CD4-positive, alpha-beta T cell treated with Interleukin-21 for 1 hour (primary cell): ENCODE measurements at places on chromosomes 2 and 18.

GRCh38 chr18:63949068-63949737, at the start of gene HMSD:
Gene HMSD, plus strand, starts transcription at chr18:63949301. Its CDS starts 4,155 bp downstream, at chr18:63953456.
- peak; percentile 59 for DNase-seq

DNA sequence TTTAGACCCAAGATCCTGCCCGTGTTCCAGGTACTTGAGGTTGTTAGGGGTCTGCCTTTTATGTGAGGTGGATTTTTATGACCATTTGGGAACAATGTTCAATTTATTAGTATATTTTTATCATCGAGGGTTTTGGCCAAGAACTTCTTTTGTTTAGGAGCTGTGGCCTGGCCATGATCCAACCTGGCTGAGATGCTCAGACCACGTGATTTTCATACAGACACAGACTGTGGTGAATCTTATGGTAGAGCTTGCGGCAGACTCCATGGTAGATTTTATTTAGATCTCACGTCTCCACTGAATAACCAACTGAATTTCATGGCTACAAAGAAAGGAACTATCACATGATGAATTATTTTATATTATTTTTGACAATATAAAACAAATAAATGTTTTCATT, 405.5 kb upstream of the VWC2L start:
- DNase-seq, result no peak

- DNase-seq, result no peak
Observed at GRCh38 chr2:49936965-49937364, 782.6 kb upstream of the FSHR start.

DNA sequence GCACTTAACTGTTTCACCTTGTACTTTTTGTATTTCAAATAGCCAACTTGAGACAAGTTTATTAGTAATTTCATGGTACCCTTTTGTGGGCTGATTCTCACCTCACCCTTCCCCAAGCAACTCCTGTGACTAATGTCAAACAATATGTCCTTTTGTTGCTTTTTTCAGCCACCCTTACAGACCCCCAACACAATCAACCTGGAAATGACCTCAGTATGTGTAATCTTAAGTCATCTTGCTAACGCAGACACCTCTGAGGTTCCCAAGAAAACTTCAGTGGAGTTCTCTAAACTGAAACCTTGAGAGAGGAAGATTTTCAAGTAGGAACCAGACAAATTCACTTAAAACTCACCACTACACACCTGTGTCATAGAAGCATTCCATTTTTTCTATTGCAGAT, 69.5 kb downstream of the KYNU start:
- no peak for DNase-seq

GRCh38 chr18:46167971-46168370, 63.8 kb downstream of the HAUS1 start:
- DNase-seq, result peak; percentile 30

- no peak for DNase-seq
Observed at GRCh38 chr2:112566104-112566503, 18.3 kb upstream of the CHCHD5 start.

DNA sequence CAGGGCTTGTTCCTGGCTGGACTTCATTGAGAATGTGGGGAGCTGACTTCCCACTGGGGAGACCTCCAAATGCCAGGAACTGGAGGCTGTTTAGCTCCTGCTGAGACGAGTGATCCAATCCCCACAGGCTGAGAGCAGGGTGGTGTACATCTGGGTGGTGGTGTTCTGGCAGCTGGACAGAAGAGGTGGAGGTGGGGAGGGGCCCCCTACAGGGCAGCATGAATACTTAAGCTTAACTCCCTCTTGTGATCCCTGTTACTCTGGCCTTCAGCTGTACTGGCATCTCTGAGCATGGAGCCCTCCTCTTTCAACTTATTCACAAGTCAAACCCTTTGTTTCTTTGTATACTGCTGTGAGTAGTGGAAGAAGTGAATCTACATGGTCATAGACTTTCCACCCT, 167.8 kb upstream of the LYPD1 start:
- DNase-seq, result no peak

DNA sequence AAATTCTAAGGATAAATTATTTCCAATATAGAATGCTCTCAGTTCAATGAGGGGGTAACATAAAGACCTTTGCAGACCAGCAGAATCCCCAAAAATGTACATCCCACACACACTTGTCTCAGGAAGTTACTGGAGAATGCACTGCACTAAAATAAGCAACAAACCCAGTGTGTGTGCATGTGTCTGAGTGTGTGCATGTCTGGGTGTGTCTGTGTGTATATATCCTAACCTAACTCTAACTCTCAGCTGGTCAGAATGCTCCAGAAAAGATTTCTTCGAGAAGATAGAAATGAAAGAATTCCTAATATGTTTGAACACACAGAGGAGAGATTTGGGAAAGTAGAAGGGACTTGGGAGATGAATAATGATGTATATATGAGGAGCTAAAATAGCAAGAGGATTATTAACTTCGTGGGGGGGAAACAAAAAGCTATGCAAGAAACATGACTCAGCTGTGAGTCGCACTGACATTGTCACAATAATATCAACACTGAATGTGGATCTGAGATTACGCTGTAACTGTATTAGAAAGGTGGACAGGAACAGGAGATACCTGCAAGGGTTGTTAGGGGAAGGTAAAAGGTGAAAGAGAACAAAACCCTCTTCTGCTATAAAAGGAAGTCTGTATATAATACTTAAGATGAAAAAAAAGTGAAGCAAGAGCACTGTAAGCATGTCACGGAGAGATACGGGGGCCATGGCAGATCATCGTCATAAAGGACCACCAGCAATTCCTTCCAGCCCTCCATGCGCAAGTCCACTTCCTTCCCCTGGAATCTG, 11.1 kb downstream of the COLEC12 start:
- no peak for DNase-seq

DNA sequence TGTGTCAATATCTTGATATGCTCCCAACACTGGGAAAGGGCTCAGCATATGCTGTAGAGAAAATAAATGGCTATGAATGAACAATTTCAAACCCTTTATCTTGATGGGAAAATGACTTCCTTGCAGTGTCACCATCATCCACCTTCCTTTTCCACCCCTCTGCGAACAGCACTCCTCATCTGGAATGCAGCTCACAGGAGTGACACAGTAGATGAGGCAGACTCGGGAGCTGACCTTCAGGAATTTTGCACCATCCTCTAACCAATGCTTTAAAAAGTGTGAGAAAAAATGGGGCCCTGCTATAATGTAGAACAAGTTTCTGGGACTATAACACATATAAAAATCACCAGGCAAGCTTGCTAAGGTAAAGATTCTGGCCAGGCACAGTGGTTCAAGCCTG, 41.3 kb upstream of the YPEL5 start:
- no peak for DNase-seq

- no peak for DNase-seq
Observed at GRCh38 chr2:128686881-128687555, 368.4 kb upstream of the HS6ST1 start.

GRCh38 chr2:159905926-159906714, 108.1 kb upstream of the CD302 start:
- no peak for DNase-seq

DNA sequence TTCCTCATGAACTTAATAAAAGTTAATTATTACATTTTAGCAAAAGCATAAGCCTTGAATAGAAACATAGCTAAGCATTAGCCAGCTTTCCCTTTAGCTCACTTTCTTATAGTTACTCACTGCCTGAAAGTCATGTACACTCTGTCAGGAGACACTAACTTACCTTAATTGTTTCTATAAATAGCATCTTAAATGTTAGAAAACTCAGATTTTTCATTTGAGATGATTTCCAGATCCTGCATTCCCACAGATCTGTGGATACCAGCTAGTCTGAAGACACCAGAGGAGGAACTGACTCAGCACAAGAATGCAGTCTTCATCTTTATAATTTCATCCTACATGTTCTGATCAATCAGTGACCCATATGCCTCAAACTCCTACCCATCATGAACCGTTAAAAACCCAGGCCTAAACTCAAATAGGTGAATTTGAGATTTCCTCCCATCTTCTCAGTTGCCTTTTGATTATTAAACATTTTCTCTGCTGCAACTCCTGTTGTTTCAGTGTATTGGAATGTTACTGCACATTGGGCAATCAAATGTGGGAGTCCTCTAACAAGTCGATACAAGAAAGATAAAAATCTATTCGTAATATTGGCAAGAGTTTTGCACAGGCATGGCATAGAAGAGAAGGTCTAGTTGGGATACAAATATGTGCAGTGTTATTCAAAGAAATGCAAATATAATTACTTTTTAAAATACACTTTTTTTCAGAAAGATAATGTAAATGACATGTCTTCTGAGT, 857.4 kb upstream of the CDH2 start:
- no peak for DNase-seq

- no peak for DNase-seq
Observed at GRCh38 chr2:214050731-214051130, 360.1 kb upstream of the VWC2L start.

DNA sequence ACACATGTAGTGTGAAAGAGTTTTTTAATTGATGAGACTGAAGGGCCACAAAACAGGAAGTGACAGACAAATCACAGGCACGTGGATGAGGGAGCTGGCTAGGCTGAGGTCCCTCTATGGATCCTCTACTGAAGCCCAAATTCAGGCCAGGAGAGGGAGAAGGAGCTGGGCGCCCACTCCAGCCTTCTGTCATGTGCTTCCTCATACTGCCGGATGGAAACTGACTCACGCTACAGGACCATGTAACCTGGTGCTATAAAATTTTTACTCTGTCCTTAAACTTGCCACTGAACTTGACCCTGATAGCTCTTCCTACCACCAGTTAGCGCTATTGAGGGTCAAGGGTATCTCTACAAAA, 31.3 kb downstream of the PSTPIP2 start:
- DNase-seq, result no peak

DNA sequence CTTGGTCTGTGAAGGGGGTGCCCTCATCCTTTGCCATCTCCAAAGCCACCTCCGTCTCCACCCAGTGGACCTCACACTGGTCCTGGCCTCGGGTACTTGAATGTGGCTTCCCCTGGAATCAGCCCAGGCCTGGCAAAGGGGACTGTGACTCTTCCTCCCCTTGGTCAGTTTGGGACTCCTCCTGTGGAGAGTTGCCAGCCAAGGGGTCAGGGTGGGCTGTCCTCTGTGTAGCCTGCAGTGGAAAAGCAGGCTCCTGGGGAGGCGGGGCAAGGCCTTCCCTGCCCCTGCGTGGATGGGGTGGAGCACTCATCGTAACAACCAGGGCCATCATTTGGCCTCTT, 59.8 kb downstream of the INHBB start:
- DNase-seq, result no peak

GRCh38 chr2:162177301-162177700, 25.3 kb upstream of the GCG start:
- no peak for DNase-seq

- DNase-seq, result no peak
Observed at GRCh38 chr18:57909620-57910019, 106.5 kb upstream of the ATP8B1 start.

DNA sequence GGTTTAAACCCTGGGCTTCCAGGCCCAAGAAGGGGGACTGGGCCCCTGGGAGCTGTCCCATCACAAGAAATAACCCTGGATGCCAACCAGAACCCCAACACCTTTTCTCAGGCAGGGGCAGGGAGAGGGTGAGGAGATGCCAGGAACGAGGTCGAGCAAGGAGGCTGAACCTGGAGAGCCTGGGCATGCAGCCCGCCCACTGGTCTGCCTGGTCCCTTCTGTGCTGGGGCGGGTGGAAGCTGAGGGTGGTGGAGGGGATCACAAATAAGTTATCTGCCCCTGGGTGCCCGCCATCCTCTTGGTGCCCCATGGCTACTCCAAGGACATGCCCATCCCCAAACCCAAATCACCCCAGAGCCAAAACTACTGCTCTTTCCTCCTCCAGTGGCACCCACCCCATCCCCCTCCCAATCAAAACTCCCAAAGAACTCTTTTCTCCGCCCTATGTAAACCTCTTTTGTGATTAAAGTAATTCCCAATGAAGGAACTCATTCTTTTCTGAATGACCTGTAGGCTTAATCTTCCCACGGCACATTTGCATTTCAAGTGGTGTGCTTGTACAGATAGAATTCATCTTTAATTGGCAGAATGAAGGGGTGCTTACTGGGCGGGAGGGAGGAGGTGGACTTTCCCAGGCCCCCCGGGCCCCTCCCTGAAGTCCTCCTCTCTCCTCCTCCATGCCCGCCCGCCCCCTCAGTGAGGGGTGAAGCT, 47.9 kb downstream of the EFR3B start:
- no peak for DNase-seq

GRCh38 chr2:218029366-218030360, 26.9 kb upstream of the TNS1 start:
- no peak for DNase-seq

- DNase-seq, result no peak
Observed at GRCh38 chr18:50707855-50708469, 111.9 kb downstream of the MRO start.

DNA sequence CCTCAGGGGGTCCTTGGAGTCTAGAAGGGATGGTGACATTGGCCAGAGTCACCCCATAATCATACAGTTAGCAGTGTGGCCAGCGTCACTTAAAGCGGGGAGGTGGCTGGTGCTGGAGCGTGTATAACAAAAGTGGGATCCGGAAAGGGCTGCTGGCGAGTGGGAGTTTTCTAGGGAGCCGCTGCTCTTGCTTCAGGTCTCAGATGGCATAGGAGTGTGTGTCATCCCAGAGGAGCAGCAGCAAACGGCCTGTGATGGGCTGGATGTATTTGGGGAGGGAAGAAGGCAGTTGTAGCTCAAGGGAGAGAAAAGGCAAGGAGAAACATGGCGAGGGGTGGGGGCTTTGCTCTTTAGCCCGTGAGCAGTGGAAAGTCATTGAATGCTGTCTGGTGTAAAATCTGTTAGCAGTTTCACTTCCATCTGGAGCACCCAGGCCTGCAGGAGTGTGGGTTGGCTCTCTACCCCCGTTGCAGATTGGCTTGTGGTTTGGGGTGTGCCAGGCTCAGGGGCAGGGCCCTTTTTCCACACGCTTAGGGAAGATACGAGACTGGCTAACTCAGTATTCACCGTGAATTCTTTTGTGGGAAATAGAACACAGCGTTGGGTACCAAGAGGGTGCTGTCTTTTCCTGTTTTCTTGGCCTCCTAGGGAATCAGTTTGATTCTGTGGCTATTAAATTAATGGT, 120.5 kb downstream of the AGAP1 start:
- no peak for DNase-seq

DNA sequence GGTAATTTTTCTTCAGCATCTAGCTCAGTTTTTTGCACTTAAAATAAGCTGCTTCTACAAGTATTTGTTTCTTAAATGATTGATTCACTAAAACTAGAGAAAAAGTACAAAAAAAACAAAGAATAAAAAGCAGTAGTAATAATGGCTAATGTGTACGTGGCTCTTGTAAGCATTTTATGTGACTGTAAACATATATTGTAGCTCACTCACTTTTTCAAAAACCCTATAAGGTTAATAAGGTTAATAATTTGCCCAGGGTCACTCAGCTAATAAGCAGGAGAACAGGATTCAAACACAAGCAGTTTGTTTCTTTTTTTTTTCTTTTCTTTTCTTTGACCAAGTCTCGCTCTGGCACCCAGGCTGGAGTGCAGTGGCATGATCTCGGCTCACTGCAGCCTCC, 67.5 kb downstream of the RMDN2 start:
- no peak for DNase-seq
